ENCODE measurements at places on chromosomes 16 and 17.

- DNase-seq: no peak
Observed at GRCh38 chr16:3945751-3946603, 65.5 kb upstream of the CREBBP start.

GRCh38 chr16:56302506-56302905 is 111.2 kb downstream of the GNAO1 start:
- no peak for DNase-seq

DNA sequence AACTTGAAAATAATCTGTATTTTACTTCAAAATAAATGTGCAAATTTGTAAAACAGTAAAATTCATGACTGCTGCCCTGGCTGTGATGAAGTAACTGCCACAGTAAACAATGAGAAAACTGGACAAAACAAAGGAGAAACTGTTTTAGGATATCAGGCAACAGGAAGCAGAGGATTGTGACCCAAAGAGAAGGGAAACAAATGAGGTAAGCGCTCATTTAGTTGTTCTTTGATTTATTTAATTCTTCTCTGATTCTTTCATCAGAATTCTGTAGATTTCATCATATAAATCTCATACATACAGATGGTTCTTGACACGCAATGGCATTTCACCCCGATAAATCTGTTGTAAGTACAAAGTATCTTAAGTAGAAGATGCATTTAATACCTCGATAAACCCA is 198.1 kb upstream of the AXIN2 start:
- DNase-seq: no peak

DNA sequence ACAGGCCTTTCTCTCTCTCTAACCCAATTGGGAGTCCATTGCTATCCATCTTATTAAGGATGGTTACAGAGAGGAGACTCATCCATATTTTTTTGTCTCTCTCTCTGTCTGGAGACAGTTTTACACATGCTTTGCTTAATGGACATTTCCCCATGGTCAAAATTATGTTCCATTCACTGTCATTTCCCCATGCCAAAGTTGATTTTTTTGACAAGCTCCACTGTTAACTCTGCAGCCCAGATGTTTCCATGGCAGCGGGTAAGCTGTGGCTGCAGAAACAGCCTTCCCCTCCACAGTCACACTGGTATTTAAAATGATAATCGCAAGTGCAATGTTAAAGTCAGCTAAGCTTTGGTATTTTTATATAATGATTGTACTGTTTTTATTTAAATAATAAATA is 63.9 kb upstream of the HLF start:
- DNase-seq: no peak

GRCh38 chr16:27439271-27440018 is 37.5 kb downstream of the IL21R start:
- DNase-seq: no peak

DNA sequence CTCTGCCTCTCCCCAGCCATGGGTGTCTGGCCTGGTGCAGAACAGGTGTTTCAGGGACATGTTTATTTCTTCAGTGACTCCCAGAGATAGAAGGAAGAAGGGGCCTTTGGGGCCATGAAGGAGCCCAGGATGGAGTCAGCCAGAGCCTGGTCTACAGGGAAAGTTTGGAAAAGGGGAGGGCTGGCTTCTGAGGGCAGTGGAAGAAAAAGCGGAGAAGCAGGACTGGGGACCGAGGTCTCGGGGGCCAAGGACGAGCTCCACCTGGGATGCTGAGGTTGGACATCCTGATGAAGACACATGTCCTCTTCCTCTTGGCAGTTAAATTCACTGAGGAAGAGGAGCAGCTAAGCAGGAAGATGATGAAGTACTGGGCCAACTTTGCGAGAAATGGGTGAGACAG is 7.7 kb downstream of the CES2 start:
- no peak for DNase-seq

DNA sequence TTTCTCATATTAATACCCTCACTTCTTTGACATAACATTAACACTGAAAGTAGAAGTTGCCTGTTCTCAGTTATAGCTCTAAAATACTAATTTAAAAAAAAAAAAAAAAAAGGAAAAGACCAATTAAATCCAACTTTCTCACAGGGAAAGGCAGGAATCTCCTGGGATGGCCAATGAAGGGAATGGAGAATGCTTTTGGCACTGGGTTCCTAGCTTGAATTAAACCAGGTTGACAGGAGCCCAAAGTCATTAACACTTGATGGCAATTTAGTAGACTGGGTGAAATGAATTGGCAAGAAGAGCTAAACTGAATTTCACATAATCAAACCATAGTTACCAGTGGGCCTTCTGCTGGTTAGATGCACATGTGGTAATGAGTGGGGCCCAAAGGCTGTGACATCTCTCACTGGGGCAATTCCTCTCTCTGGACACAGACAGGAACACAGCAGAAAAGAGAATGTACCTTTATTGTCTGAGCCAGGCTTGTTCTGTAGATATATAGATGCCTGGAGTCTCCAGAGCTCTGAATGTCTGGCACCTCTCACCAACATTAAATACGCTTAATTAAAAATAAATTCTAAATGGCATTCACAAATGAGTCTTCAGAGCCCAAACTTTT is 37.6 kb downstream of the NXPH3 start:
- DNase-seq: no peak

DNA sequence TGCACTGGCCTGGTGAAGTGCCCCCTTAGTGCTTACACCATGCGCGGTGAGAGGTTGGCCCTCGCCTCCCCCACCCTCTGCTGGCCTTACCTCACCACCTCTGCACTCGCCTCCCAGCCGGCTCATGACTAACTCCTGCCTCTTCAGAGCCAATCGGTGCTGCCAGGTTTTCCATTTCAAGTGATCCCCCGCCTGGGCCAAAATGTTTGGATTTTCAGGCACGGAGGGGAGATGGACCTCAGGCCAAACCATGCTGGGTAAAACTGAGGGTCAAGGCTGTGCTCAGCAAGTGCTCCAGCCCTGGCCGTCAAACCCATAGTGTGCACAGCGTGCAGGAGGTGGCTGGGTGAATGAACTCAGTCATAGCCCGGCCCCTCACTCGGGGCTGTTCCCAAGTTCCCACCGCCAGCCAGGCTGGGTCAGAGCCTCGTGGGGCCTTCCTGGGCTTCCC is 175.4 kb downstream of the SEC14L1 start:
- DNase-seq: no peak

GRCh38 chr17:81427173-81428120 is 32.2 kb downstream of the BAHCC1 start:
- peak; percentile 61 for DNase-seq

- peak; percentile 56 for DNase-seq
Observed at GRCh38 chr16:7382521-7382920, 49.9 kb downstream of the RBFOX1 start.

GRCh38 chr17:55845385-55845784 is 94.5 kb downstream of the PCTP start:
- no peak for DNase-seq

- DNase-seq: no peak
Observed at GRCh38 chr17:63434951-63435571, 11.0 kb downstream of the CYB561 start.

GRCh38 chr17:55709984-55710383 is 12.7 kb downstream of the TMEM100 start:
- no peak for DNase-seq

- no peak for DNase-seq
Observed at GRCh38 chr16:69386596-69386995, 789 bp upstream of the TERF2 start.

DNA sequence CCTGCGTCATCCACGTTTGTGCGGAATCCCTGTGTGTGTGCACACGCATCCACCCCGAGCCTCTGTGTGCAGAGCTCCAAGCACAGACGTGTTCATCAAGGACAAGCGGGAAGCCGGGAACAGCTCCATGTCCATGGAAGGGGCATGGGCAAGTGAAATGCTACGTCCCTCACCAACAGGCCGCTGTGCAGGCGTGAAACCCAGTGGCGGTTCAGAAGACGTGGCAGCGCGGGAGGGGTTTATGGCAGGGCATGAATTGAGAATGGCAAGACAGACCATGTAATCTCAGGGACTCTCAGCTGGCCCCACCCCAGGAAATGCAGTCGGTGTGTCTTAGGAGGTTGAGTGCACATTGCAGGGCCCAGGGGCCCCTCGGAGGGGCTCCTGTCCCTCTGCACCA is 52.7 kb downstream of the TBC1D16 start:
- DNase-seq: no peak

DNA sequence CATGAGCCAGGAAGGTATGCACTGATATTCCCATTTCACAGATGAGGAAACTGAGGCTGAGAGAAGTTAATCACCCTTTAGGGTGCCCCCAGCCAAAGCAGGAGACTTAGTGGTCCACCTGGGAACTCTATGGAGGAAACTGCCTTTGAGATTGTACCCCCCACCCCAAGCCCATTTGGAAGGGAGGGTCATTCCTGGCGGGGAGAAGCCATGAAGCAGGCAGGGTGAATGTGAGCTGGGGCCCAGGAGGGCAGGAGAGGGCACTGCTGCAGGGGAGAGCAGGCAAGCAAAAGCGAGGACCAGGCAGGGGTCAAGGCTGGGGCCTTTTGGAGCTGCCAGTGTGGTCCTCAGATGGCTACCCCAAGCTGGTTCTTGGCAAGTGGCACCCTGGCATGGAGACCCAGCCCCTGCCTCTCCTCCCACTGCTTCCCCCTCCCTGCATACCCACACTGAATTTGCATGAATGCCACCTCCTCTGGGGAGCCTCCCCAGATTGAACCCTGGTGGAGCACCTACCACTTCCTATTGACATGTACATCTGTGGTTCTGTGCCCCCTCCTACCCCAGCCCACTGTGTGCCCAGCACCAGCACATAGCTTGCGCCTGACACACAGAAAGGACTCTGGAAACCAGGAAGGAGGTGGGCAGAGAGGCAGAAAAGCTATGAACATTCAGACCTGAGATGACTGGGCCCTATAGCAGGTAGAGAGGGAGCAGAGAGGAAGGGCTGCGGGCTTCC is 965 bp upstream of the TMC6 start:
- no peak for DNase-seq

DNA sequence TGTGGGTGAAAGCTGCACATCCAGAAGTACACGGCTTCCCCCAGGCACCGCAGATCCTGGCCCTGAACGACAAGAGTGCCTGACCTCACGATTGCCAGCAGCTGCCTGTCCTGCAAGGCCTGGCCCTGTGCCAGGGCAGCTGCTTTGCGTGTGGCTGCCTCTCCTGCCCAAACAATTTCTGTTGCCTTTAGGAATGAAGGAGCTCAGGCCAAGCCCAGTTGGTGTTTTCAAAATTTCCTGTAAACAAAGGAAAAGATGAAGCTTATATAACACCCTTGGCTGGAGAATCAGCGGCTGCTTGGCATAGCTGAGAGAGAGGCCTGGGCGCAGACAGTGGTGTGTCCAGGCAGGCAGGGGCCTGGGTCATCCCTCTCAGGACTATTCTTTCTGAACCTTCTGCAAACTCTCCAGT is 11.7 kb upstream of the SLC47A2 start:
- DNase-seq: peak; percentile 75

DNA sequence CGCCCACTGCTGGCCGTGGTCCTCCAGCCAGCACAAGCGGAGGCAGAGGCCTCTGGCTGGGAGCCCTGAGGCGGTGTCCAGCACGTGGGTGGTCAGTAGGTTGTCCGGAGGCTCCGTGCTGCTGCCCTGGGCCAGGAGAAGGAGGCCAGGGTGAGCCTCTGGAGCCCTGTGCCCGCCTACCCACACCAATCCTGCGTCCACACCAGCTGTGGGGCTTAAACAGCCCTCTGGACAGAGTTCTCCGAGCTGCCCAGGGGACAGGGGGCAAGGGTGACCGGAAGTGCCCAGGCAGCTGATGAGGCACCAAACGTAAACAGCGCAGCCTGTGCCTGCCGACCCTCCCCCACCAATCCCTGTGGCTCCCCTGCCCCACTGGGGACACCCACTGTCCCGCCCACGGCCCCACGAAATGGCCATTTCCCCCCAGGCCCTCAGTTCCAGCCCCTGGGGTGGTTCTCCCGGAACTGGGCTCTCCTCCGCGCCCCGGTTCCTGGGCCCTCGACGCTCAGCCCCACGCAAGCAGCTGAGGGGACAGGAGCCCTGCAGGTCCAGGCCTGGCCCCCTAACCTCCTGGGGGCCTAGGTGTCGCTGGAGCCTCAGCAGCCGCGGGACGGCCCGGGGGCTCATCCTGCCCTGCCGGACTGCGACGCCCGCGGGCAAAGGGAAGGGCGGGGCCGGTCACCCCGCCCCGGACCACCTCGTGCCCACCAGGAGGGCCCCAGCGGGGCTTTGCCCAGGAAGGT is 27.9 kb upstream of the DBNDD1 start:
- DNase-seq: no peak

GRCh38 chr17:82937411-82938371 is 97.9 kb upstream of the ZNF750 start:
- no peak for DNase-seq

DNA sequence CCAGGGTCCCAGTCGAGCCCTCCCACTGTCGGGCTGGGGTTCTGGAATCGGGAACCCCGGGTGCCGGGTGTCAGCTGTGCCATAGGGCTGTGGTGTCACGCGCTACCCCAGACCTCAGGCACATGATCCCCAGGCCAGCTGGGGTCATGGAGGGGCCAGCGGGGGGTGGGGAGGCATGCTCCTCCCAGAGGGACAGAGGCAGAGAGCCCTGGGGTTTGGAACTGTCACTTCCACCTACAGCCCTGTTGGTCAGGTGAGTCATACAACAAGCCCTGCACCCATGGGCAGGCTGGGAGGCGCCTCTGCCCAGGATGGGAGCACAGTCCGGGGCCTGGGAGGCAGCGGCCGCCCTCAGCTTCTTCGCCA is 63.0 kb downstream of the BAIAP2 start:
- no peak for DNase-seq

- DNase-seq: no peak
Observed at GRCh38 chr17:45332989-45333701, 16.3 kb upstream of the MAP3K14 start.

- DNase-seq: no peak
Observed at GRCh38 chr16:77645764-77646163, 76.5 kb upstream of the NUDT7 start.

DNA sequence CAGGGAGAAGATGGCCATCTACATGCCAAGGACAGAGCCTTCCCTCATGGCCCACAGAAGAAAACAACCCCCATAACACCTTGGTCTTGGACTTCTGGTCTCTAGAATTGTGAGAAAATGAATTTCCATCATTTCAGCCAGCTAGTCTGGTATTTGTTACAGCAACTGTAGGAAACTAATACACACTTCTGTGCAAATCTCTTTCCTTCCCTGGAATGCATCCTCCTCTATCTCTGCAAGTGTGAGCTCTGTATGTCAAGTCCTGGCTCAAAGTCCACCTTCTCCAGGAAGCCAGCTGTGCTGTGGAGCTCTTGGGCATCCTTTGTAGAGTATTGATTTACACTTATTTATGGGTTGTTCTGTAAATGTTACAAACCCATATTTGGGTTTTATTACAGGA is 89.7 kb downstream of the SDK2 start:
- no peak for DNase-seq

DNA sequence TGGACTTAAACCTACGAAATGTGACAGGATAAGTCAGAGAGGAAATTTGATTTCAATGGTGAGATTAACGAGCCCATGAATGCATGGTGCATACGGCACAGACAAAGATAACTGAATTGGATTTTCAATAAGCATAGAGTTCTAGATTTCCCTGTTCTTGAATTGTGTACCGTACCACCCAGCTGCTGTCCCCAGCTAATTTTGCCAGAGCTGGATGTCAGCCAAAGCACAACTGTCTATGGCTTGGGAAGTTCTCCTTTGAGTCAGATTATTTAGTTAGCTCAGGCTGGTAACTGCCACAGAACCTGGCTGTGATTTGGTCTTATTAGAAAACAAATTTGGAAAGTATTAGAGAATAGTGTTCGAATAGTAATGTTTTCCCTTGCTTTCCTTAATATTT is 143.1 kb downstream of the CDH13 start:
- DNase-seq: no peak
